ENCODE measurements at places on chromosomes 1 and 21.
A peak's percentile ranks its signal among the peaks of the same experiment; 100 is the strongest.

- no peak for DNase-seq
These were observed 11.9 kb downstream of the PTP4A2 start for GRCh38 chr1:31926252-31926651.

DNA sequence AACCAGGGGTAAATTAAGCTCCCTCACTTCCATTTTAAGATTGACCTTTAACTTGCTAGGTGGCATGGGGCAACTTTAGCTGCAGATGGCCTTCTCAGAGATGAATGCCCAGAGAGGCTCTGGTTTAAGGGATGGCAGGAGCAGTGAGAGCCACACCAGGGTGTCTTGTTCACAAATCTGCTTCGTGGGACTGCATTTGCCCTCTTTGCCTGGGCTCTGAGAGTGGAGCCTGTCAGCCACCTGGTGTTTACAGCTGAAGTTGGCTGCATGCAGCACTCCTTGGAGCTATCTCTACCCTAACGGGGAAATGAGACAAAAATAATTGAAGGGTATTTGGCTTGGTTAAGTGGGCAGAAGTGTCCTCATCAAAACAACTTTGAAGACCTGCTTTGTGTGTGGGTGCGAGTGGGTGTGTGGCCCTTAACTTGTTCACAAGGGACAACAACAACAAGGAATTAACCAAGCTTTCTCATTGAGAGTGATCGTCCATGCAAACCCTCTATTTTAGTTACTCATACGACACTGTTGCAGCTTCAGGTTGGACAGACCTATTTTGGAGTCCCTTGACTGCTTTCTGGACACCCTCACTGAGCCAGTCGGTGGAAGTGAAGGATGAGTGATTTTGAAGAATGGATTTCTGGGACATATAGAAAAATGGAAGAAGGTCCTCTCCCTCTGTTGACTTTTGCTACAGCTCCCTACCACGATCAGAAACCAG is 29.8 kb downstream of the PGM1 start:
- peak; percentile 69 for DNase-seq

- no peak for DNase-seq
These were observed 12.1 kb downstream of the SAMD11 start for GRCh38 chr1:935751-936231.

GRCh38 chr1:119853155-119853554 is 41.9 kb upstream of the REG4 start:
- DNase-seq = no peak

- no peak for DNase-seq
These were observed 740.1 kb downstream of the MATN1 start for GRCh38 chr1:29983321-29983720.

GRCh38 chr1:99707535-99708142 is 58.8 kb downstream of the FRRS1 start:
- peak; percentile 70 for DNase-seq

DNA sequence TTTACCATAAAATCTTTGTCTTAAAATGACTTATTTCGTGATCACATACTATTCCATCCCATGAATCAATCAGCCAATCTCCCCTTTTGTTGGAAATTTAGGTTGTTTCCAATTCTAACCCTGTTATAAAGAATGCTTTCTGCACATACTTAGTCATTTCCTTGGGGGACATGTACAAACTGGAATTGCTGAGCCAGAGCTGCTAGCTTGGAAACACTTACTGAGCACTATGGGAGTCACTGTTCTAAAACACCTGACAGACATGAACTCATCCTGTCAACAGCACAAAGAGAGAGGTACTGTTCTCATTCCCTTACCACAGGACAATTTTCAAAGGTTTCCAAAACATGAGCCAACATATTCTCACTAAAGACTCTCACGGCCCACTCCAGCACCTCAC is 32.1 kb downstream of the AK2 start:
- no peak for DNase-seq

DNA sequence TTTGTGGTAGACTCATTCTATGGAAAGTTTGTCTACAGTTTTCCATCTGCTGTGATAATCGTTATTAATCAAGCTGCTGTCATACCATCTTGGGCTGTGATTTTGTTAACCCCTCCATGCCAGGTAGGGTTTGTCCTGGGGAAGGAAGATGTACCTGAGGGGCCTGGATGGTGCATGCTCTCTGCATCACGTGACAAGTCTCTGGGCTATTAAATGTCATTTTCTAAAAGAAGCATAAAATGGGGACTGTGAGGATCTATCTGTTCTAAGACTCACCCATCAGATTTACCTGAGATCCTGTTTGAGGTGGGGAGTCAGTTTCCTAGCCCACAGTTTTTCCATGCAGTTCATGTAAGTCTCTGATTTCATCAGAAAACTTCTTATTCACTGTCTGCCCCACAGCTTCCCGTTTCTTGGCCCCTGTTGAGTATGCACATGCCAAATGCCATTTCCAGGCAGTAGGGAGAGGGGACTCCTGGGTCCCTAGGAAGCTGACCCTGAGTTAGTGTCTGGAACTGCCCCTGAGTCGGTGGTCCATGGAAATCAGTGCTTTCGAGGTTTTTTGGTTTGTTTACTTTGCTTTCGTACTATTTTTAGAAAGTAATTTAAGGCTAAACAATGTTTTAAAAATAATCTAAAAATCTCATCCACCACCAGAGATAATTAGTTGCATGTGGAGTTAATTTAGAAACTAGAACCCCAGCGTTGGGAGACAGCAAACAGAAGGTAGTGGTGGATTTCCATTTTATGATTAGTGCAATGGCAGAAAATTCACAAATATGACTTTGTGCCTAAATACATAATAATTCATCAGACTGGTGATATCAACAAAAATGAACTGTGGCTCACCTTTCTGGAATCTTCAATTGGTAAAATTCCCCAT is 46.7 kb downstream of the ZBTB18 start:
- no peak for DNase-seq

DNA sequence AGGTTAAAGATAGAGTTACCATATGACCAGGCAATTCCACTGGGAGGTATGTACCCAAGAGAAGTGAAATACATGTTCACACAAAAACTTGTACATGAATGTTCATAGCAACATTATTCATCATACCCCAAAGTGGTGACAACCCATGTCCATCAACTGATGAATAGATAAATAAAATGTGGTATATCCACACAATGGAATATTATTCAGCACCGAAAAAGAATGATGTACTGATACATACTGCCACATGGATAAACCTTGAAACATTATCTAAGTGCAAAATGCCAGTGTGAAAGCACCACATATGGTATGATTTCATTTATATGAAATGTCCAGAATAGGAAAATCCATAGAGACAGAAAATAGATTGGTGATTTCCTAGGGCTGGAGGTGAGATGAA is 53.4 kb upstream of the PAXBP1 start:
- no peak for DNase-seq

DNA sequence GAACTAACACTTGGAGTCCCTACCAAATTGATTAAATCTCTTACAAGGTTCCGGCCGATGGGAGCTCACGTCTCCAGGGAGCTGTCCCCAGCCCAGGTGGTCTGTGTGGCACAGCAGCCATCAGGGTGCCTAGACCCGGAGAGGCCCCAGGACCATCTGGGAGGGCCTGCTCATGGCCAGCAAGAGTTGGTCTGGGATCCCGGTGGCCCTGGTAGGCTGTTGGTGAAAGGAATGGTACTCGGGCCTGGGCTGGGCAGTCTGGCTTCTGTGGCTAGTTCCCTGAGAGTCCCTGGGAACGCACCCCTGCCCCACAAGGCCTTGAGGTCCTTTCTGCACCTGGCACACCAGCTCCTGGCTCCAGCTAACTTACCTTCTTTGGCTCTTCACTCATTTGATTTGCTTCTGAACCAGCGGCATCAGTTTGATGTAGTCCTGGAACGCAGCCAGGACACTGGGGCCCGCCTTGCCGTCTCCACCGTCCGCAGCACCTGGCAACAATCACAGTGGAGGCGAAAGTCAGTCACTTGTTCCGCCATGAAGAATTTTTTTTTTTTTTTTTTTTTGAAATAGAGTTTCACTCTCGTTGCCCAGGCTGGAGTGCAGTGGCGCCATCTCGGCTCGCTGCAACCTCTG is 62.5 kb downstream of the SCCPDH start:
- no peak for DNase-seq

DNA sequence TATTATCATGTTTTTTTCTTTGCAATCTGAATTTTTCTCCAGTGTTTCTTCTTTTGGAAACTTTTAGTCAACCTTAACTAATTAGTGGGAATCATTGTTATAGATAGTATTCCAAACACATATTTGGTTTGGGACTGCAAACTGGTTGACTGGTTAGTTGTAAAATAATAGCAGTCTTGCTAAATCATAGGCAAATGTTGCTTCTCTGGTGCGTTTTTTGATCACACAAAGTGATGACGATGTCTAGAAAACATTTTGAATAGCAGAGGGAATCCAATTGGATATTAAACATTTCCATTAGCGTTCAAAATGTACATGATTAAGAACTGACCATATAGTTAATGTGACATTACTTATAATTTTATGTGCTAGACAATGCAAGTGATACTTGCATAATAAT is 4.5 kb downstream of the DNAJB4 start:
- no peak for DNase-seq

GRCh38 chr1:31736675-31737074 is 27.5 kb downstream of the ADGRB2 start:
- DNase-seq = no peak

DNA sequence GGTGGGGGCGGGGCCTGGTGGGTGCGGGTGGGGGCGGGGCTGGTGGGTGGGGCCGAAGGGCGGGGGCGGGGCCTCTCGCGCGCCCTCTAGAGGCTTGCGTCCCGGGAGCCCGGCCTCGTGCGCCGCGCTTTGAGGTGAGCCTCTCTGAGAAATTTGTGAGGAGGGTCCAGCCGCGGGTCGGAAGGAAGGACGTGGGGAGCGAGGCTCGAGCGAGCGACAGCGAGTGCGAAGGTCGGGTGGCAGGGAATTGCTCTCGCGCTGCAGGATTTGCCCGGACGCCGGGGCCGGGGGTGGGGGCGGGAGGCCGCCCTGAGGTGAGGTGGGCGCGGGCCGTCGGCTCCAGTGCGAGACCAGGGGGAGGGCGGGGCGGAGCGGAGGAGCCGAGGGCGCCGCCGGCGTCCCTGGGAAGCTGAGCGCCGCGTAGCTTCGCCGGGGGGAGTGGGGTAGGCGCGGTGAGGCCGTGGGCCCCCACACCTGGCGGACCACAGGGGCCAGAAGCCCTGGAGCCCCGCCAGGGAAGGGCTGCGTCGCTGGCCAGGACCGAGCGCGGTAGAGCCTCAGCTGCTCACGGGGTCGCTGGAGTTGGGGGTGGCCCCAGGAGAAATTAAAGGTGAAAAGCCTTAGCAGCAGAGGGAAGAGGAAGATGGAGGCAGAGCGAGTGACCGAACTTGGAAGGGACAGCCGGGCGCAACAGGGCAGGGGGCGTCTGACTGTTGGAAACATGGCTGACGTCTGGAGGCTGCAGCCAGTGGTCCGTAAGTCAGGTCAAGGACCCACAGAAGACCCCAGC is 754 bp upstream of the LSS start:
- DNase-seq = peak; percentile 67

- DNase-seq = no peak
These were observed 29.9 kb downstream of the LRRC38 start for GRCh38 chr1:13483946-13484345.

- DNase-seq = no peak
These were observed 2.5 kb downstream of the MR1 start for GRCh38 chr1:181036107-181036836.

DNA sequence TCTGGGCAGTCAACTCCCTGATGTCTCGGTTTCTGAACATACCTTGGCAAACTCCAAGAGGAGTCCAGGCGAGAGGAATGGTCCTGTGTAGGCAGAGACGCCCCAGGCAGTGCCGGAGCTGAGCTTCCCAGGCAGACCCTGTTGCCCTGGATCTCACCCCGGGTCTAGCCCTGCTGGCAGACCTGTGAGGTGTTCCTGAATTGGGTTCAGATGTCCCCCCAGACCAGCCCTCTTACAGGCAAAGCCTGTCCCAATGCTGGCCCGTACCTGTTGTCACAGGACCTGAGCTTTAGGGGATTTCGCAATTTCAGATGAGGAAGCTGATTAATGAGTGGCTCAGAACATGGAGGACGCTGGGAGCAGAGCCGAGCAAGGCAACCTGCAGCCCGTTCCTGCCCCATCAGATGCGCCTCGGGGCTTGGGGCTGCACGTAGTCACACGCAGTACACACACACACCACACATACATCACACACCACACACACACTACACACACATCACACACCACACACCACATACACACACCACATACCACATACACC is 38.5 kb upstream of the PDE9A start:
- DNase-seq = no peak

- DNase-seq = no peak
These were observed 21.4 kb downstream of the MRAP start for GRCh38 chr21:32320059-32320458.

DNA sequence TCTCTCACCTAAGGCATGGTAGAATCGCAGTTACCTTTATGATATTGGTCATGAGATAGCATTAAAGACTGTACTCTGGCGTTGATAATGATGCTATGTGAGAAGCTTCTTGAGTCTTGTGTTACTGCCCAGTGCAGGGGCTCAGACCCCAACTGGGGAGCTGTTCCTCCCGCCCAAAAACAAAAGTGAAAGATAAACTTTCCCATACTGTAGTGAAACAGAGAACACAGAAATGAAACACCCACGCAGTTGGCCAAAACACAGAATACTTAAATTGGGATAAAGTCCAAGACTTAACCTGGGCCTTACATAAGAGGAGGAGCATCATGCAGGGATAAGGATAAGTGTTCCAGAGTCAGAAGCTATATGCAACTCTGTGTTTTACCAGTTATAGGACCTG is 130.6 kb downstream of the HHIPL2 start:
- no peak for DNase-seq

- no peak for DNase-seq
These were observed 8.3 kb upstream of the PLEKHO1 start for GRCh38 chr1:150141452-150141851.

DNA sequence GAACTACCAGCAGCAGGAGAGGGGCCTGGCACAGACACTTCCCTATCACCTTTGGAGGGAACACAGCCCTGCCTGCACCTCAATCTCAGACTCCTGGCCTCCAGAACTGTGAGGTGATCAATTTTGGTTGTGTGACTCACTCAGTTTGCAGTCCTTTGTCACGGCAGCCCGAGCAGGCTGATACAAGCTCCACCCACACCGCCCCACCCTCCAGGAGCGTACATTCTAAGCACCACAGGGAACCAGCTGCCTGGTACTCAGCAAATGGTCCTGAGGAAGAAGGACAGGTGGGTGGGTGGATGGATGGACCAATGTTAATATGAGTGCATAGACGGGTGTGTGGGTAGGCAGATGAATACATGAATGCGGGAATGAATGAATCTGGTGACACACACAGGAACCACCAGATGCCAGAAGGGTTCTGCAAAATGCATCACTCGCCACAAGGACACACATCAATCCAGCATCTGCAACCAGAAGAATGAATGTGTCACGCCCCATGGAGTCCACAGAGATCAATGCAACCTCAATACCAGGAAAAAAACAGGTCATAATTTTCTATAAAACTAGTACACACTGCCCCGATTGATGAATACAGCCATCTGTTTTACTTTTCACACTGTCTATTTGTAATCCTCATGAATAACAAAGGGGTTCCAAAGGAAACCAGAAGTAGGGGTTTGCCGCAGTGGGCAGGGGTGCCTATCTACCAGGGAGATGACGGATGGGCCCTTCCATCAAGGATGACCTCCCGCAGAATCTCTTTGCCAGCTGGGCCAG is 284.5 kb downstream of the NPHP4 start:
- no peak for DNase-seq

- no peak for DNase-seq
These were observed 137.3 kb downstream of the RERE start for GRCh38 chr1:8679929-8680663.

Data from psoas muscle (tissue), 8 donors.